ENCODE measurements at places on chromosomes 12 and 14. TPM values are rescaled to one million over a fixed set of nuclear protein-coding genes. Genes with fewer than 3 reads are reported as not detected.

ERH gene
- 347 TPM for total RNA-seq

ADGRD1 gene
- 0.55 TPM for total RNA-seq

CHGA gene
- total RNA-seq = 1.7 TPM

APOF gene
- not detected for total RNA-seq

FIGNL2 gene
- total RNA-seq = 0.26 TPM

SSTR1 gene
- not detected for total RNA-seq

FKBP3 gene
- 125 TPM for total RNA-seq

TMEM179 gene
- 0.38 TPM for total RNA-seq

TMEM253 gene
- 1.0 TPM for total RNA-seq

CCDC177 gene
- 0.05 TPM for total RNA-seq

GALNT8 gene
- not detected for total RNA-seq

FBXW8 gene
- total RNA-seq = 6.7 TPM

KCNK13 gene
- total RNA-seq = 0.10 TPM

SERPINA10 gene
- 0.05 TPM for total RNA-seq

CRIP1 gene
- 1,791 TPM for total RNA-seq

MYH6 gene
- total RNA-seq = 0.13 TPM

LRRC43 gene
- total RNA-seq = 0.10 TPM

PTHLH gene
- 13.2 TPM for total RNA-seq

KRT80 gene
- total RNA-seq = 41.2 TPM

HOTAIR gene
- total RNA-seq = 0.21 TPM

WIF1 gene
- total RNA-seq = not detected

TROAP gene
- 81.1 TPM for total RNA-seq

ERBB3 gene
- 0.78 TPM for total RNA-seq

SLC2A3 gene
- 7.1 TPM for total RNA-seq

RASSF8 gene
- total RNA-seq = 10.6 TPM

Data from A549 treated with Hydrocortisone at 1 μM for 4 hours (cell line).